CD4-positive, alpha-beta T cell treated with Interleukin-12 subunit alpha and Interleukin-12 subunit beta, for 1 hour (primary cell): ENCODE measurements at places on chromosomes 11 and 22.

DNA sequence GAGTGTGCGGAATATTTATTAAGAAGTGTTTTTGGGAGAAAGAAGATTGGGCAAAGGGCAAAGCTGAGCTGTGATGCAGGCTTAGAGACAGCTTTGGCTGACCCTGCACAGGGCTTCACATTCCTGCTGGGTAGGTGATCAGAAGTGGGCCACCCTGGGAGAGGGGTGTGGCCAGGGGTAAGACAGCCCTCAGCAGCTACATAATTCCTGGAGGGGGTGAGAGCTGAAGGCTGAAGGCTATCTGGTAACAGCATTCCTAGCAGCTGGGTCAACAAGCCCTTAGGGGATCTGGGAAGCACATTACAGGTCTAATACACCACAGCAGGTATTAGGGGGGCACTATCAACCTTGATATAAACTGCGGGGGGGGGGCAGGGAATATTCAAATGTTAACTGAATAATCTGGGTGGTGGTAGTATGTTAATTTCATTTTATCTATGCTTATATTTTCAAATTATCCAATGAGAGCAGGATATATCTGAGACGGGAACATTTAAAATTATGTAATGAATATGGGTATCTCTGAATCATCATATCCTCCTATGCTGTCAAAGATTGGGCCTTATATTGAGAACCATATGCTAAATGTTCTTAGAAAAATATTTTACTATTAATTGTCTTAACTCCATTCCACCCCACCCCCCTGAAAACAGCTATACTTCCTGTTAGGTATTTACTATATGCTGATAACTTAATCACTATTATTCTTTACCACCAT is 5.9 kb downstream of the OOSP1 start:
- DNase-seq: no peak

DNA sequence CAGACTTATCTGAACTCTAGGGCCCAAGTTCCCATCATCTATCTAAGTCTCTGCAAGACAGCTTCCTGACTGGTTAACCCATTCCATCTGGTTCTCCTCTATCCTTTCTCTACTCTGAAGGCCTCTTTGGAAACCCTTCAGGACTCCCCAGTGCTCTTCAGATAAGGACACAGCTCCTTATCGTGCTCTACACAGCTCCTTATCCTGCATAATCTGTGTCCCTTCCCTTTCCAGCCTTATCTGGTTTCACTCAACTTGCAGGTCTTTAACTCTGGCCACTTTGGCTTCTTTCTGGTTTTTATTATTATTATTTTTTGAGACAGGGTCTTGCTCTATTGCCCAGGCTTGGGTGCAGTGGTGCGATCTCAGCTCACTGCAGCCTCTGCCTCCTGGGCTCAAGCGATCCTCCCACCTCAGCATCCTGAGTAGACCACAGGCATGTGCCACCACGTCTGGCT is 10.6 kb downstream of the ENDOD1 start:
- no peak for DNase-seq

DNA sequence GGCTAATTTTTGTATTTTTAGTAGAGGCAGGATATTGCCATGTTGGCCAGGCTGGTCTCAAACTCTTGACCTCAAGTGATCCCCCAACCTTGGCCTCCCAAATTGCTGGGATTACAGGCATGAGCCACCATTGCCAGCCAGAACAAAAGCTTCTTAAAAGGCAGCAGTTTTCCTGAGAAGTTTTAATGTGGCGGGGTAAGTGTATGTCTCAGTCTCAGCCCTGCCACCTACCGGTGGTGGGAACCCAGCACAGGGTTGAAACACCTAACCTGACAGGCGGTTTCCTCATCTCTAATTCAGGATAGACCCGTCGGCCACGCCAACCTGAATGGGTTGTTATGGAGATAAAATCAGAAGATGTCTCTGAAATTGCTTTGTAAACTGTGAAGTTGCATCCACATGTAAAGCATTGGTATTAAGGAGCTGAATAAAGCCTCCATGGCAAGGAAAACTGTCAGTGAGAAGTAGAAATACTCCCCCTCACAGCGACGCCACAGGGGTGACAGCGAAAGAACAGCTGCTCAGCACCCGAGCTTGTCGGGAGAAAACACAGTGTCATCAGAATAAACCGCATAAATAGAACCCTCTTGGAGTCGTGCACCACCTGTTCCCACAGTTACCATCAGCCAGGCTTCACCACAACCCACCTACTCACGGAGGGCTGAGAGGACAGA is 165.9 kb upstream of the NCAM1 start:
- peak; percentile 11 for DNase-seq

DNA sequence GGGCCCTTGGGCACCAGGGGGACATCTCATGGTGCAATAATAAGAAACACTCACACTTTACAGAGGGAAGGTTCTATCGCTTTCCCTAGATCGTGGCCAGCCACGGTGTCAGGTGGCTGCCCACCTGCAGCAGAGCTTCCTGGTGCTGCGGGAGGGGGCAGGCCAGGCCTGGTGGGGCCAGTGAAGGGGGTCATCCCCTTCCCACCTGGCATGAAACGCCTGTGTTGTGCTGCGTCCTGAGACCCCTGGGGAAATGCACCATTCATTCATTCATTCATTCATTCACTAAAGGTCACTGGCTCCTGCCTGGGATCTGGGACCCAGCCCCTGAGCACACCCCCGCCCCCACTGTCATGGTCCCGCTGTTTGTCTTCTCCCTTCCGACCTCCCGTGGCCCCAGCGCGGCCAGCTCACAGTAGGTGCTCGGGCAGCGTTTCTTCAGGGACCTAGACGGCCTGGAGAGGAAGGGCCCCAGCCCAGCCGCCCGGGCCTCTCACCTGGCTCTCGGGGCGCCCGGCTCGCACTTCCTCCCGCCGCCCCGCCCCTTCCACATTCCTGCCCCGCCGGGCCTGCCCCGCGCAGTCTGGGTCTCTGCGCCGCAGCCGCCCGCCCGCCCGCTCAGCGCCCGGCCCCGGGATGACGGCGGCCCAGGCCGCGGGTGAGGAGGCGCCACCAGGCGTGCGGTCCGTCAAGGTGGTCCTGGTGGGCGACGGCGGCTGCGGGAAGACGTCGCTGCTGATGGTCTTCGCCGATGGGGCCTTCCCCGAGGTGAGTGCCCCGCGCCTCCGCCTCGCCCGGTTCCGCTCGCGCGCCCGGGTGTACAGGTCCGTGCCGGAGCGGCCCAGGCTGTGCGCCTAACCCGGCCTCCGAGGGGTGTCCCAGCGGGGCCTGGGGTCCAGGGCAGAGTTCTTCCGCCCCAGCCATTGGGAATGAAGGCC is at the start of gene RHOD:
RHOD (plus strand) TSS at position 581 of the 938 bp plus-strand sequence; CDS start at position 637, 56 bp downstream.
- peak; percentile 20 for DNase-seq

DNA sequence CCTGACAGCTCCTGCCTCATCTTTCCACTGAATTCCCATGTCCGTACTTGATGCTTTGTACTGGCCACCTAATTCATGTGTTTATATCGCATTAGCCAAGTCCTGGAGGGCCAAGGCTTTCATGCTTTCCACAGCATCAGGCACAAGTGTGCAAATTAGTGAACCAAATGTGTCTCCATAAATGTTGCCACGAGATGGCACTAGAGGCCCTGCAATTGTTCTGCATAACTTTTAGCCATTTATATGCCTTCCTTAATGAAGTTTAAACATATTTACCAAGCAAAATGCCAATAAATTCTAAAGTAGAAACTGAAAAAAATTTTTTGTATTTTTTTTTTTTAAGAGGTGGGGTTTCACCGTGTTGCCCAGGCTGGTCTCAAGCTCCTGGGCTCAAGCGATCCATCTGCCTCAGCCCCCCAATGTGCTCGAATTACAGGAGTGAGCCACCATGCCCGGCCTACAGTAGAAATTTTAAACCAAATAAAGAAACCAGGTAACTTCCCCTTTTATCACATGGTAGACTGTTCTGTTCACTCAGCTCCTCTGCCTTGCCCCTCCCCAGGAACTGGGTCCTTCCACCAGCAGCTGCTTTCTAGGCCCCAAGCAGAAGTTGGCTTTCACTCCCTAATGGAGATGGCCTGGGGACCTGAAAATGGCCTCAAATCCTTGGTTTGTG is 20.8 kb upstream of the IL18BP start:
- DNase-seq: peak; percentile 64
